Right ventricle myocardium superior (tissue), 1 donor: ENCODE measurements at places on chromosomes 3 and 15. TPM values are rescaled to one million over a fixed set of nuclear protein-coding genes. Genes with fewer than 3 reads are reported as not detected.

Gene LRRC49
- 45.7 TPM for total RNA-seq

Gene LSAMP
- total RNA-seq, result 5.2 TPM

Gene C3orf49
- not detected for total RNA-seq

Gene ZMYND10
- not detected for total RNA-seq

Gene CLSTN2
- total RNA-seq, result 7.8 TPM

Gene LARP6
- 47.6 TPM for total RNA-seq

Gene BOC
- total RNA-seq, result 7.4 TPM

Gene P3H2
- total RNA-seq, result 1.3 TPM

Gene ECE2
- total RNA-seq, result not detected

Gene TJP1
- total RNA-seq, result 104 TPM

Gene CORO2B
- 6.6 TPM for total RNA-seq

Gene NUTM1
- total RNA-seq, result not detected

Gene LEKR1
- total RNA-seq, result 0.56 TPM

Gene PLCH1
- total RNA-seq, result 1.3 TPM

Gene MEX3B
- 3.5 TPM for total RNA-seq

Gene P2RY13
- total RNA-seq, result 1.0 TPM

Gene SYNPR
- total RNA-seq, result not detected

Gene SLC6A11
- not detected for total RNA-seq

Gene TOMM70
- total RNA-seq, result 63.1 TPM

Gene GAP43
- 0.38 TPM for total RNA-seq

Gene TMCC1
- total RNA-seq, result 26.2 TPM

Gene CLEC3B
- 78.6 TPM for total RNA-seq

Gene INKA1
- total RNA-seq, result 2.9 TPM

Gene ERICH6
- total RNA-seq, result not detected

Gene KBTBD12
- total RNA-seq, result 29.4 TPM

Gene DPP8
- total RNA-seq, result 37.5 TPM

Gene SI
- not detected for total RNA-seq

Gene GLT8D1
- total RNA-seq, result 29.7 TPM

Gene TMEM158
- total RNA-seq, result 0.48 TPM

Gene TUSC7
- not detected for total RNA-seq

Gene CLDN18
- not detected for total RNA-seq

Gene GP9
- not detected for total RNA-seq

Gene BSN
- 0.27 TPM for total RNA-seq

Gene SERPINI2
- 0.40 TPM for total RNA-seq

Gene GPR27
- 3.7 TPM for total RNA-seq

Gene PLIN1
- 9.9 TPM for total RNA-seq

Gene CTDSPL
- total RNA-seq, result 46.0 TPM

Gene ZNF385D
- 2.2 TPM for total RNA-seq

Gene ZBED2
- total RNA-seq, result not detected

Gene MORC1
- not detected for total RNA-seq

Gene GOLGA6L7
- total RNA-seq, result not detected

Gene CYP19A1
- total RNA-seq, result 0.19 TPM

Gene TRPC1
- total RNA-seq, result 10.0 TPM

Gene SV2B
- total RNA-seq, result 4.1 TPM

Gene SCN5A
- total RNA-seq, result 162 TPM

Gene SEMA6D
- 16.5 TPM for total RNA-seq

Gene GOLGA6B
- total RNA-seq, result not detected

Gene TMC3
- not detected for total RNA-seq

Gene STAC
- total RNA-seq, result 0.43 TPM

Gene EPHA3
- 3.5 TPM for total RNA-seq

Gene PPM1M
- 8.4 TPM for total RNA-seq

Gene CPNE9
- not detected for total RNA-seq

Gene SEMA3B
- total RNA-seq, result 19.9 TPM
